Stimulated activated CD8-positive, alpha-beta memory T cell treated with anti-CD3 and anti-CD28 coated beads, Interleukin-2, amount 100 ng/mL, for 1 hour (primary cell): ENCODE measurements at places on chromosomes 2 and 18.

GRCh38 chr18:49764032-49764431, 49.3 kb downstream of the ACAA2 start:
- no peak for DNase-seq

DNA sequence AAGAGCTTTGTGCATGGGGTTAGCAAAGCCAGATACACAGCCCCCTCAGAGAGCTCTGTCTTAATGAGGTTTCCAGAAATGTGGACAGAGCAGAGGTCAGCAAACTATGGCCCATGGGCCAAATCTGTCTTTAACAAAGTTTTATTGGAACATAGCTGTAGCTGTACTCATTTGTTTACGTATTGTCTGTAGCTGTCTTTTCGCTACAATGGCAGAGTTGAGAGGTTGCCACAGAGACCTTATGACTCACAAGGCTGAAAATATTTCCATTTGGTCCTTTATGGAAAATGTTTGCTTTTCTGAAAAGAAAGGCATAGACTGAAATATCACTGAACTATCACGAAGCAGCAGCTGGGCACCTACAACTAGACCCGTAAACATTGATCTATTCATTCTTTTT, 841.8 kb downstream of the SLC4A3 start:
- no peak for DNase-seq

- no peak for DNase-seq
Measured at GRCh38 chr2:28021898-28022297, 131.4 kb downstream of the BABAM2 start.

DNA sequence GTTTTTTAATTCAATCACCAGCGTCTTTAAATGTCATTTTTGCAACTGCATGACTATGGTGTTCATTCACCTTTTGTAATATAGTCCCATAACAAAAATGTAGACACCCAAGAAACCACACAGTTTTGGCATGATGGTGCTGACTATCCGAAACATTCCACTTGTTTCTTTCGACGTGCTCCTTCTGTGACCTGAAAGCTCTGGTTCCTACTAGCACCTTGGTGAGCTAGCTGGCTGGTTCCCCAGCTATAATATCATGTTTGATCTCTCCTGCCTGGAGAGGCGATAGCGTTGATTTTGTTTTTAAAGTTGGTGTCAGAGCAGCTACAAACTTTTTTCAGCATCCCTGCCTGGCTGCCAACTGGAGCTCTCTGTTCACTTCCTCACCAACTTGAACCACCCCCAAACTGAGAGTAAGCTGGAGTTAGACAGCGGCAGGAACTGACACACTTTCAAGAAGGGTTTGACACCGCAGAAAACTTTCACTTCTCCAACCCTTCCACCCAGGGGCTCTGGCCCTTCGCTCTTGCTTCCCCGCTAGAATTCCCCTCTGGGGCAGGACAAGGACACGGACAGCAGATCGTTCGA, 1.1 kb downstream of the ATAD2B start:
- peak; percentile 37 for DNase-seq

DNA sequence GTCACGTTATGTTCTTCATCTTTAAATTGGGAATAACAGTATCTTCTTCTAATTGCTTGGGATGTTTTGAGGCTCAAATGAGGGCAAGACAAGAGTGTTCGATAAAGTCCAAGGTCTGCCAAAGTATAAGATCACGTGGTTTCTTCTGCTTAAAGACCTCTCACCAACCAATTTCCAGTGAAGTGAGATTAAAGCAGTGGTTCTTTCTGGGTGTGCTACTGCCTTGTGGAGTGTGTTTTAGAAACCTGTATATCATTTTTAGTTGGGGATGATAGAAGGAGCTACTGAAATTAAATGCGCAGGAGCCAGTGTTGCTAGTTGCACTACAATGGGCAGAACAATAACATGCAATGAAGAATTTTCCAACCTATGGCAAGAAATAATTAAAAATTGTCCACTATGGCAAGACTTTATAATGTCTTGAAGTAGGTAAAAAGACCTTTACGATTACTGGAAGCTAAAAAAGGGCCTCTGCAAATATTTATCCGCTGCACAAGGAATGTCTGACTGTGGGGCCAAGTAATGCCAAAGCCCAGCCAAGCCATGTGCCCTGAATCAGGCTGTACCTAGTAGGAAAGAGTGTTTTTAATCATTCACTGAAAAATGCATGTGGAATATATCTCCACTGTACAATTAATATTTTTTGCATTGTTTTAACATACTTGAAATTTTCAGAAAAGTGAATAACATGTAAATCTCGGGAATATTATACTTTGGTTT, 244.5 kb upstream of the REG3G start:
- no peak for DNase-seq

GRCh38 chr2:216306868-216307267, 65.4 kb downstream of the MARCHF4 start:
- DNase-seq, result no peak

- no peak for DNase-seq
Measured at GRCh38 chr2:675460-675859, 1.7 kb downstream of the TMEM18 start.

GRCh38 chr2:196821195-196821594, 12.0 kb upstream of the C2orf66 start:
- no peak for DNase-seq

- DNase-seq, result no peak
Measured at GRCh38 chr18:36620788-36621187, 208.0 kb downstream of the TPGS2 start.

- DNase-seq, result no peak
Measured at GRCh38 chr18:76662626-76663025, 159.7 kb upstream of the ZNF236 start.

GRCh38 chr2:101327863-101328394, 19.4 kb upstream of the RNF149 start:
- DNase-seq, result no peak

DNA sequence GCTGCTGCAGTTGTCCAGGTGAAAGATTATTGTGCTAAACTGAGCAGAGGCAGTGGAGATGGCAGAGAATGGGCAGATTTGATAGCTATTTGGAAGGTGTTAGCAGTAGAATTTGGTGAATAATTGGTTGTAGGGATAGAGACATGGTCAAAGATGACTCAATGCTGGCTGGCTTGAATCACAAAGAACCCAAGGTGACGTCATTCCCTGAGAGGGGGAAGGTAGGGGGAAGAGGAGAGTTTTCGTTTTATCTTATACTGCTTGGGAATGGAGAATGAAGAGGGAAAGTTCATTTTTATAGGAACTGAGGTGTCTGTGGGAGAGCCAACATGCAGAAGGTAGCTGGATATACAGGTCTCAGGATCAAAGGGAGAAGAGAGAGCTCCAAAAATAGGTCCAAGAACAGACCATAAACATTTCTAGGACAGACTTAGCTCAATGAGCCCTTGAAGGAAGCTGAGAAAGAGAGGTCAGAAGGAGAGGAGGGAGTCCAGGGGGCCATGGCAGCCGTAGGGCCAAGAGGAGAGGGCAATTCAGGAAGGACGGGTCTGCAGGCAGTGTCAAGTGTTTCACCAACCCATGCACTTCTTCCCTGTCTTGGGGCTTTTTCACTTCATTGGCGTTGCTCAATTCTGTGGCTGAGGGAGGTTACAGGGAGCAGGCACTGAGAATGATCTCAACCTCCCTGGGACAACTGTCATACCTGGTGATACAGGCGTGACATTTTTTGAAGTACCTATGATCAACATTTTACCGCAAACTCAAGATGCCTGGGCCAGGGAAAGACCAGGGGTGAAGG, 281.3 kb downstream of the TDRD15 start:
- DNase-seq, result no peak

GRCh38 chr18:65852273-65852672, 101.5 kb downstream of the CDH7 start:
- DNase-seq, result no peak

GRCh38 chr2:64470766-64471295, 16.9 kb downstream of the LGALSL start:
- no peak for DNase-seq

- DNase-seq, result no peak
Measured at GRCh38 chr18:21289827-21290226, 47.8 kb downstream of the GREB1L start.

GRCh38 chr2:165406173-165406572, 63.3 kb upstream of the CSRNP3 start:
- no peak for DNase-seq

- DNase-seq, result peak; percentile 44
Measured at GRCh38 chr2:96870626-96871255, 861 bp upstream of the SEMA4C start.

DNA sequence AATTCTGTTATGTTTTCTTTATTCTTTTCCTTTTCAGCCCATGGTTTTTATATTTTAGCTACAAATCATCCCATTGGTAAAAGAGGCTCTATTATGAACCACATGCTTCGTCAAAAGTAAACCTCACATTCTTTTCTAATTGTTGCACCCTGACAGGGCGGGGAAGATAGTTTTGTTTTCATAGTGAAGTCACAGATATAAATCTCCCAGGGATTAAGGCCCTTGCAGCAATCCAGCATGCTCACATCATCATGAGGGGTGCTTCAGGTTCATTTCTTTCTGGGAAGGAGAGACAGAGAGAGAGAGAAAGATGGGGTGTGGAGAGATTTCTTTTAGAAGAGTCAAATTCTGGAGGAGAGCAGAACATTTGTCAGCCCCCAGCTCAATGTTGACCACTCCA, 124.5 kb upstream of the CDC42EP3 start:
- no peak for DNase-seq

DNA sequence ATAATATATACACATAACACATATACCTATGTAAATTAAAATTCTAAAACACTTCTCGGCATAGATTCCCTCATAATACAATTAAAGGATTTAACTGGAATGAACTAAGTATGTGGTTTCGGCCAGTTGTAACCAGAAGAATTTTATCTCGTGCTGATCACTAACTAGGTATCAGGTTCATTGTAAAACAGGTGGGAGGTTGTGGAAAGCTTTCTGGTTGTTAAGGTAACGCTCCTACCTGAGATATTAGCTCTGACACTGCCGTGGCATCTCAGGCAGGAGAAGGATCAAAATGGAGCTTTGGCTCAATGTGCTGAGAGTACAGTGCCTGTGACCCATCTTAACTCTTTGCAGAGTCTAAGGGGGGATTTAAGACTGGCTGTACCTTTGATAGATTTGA, 42.5 kb downstream of the SLC9A2 start:
- DNase-seq, result no peak

DNA sequence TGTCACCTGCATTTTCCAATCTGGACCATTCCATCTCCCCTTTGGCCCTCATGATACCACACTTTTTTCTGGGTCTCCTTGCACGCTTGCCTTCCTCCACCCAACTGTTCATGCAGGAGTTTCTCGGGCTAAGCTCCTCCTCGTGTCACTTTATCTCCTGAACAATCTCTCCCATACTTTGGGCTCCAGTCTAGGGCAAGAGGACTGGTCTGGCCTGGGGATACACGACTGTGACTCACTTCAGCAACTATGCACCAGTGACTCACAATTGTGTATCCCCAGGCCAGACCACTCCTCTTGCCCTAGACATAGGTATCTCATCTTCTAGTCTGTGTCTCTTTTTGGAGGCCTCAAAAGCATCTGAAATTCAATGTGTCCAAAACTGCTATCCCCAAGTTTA, 149.4 kb upstream of the PTPRM start:
- DNase-seq, result no peak

GRCh38 chr2:217798191-217798590, 204.6 kb downstream of the TNS1 start:
- no peak for DNase-seq

GRCh38 chr18:650428-650858, 7.0 kb upstream of the TYMS start:
- DNase-seq, result no peak

DNA sequence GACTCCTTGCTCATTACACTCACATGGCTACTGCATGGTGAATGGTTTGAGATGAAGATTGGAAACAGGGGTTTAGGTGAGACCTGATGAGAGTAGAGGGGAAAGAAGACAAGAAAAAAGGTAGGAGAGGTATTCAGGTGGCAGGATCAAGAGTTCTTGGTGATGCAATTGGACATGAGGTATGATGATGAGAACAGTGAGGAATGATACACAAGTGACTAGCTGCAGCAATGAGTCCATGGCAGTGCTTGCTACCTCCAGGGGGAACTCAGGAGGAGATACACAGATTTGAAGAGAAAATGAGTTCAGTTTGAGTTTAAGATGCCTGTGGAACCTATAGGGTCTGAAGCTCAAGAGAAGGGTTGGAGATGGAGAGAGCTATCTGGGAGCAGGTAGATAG, 62.1 kb upstream of the NFE2L2 start:
- no peak for DNase-seq

DNA sequence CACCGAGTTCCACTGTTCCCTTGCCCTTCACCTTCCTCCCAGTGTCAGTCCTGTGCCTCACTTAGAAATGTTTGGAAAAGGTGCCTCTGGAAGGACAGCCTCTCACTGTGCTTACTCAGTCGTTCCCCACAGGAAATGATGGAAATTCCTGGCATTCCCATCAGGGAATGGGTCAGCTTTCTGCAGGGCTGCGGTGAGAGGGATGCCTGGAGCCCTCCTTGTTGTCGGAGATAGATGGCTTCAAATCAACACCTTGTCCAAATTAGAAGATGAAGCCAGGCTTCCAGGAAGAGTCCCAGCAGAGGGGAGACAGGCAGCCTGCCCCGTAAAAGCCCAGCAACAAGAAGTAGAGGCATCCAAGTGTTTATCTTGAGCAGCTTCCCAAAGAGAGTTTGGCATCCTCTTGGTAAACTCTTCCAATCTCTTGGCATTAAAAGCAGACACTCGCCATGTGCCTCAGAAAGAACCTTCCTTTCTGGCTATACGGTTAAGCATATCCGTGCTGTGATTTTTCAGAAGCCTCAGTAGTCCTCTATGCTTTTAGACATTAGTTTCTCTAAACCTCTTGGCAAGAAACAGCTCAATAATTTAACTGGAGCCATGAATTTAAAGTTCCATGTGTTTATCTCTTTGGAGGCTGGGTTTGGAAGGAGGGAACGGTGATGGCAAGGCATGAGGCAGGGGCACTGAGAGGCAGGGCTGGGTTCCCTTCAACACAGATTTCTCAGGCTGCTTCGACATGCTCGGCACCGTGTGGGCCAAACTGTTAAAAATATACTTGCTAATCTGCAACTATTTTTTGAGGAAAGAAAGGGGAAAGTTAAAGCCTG, 25.1 kb downstream of the COLEC12 start:
- DNase-seq, result no peak

DNA sequence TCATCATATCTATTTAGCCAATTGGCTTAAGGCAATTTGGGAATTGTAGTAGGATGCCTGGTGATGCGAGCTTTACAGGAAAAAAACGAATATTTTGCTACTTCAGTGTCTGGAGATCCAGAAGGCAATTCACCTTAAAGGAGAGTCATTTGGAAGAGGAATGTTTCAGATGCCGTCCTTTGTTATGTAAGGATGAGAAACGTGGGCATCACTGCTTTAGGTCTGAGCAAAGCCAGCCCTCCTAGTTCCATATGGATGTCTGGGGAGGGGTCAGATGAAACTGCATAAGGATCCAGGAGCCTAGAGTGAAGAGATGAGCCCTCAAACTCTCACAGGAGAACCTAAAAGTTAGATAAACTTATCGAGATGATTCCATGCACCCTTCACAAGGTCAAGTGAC, 30.9 kb upstream of the DOCK10 start:
- no peak for DNase-seq

DNA sequence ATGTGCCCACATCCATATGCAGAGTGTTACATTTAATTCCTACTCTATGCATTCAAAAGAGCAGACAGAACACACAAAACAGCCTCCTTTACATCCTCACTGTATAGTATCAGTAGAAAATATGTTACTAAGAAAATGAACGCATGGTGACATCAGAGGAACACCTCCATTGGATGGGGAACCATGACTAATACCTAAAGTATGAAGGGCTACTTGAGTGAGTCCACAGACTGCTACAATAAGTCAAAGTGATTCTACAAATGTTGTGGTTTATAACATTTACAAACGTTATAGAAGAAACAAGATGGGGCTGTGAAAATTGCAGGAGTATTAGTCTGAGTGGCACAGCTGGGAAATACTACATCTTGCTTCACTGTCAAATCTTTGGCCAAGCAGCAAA, 1830.9 kb upstream of the PIK3C3 start:
- DNase-seq, result no peak
